ENCODE measurements at places on chromosomes 2 and 18. TPM values are rescaled to one million over a fixed set of nuclear protein-coding genes. Genes with fewer than 3 reads are reported as not detected.

DNA sequence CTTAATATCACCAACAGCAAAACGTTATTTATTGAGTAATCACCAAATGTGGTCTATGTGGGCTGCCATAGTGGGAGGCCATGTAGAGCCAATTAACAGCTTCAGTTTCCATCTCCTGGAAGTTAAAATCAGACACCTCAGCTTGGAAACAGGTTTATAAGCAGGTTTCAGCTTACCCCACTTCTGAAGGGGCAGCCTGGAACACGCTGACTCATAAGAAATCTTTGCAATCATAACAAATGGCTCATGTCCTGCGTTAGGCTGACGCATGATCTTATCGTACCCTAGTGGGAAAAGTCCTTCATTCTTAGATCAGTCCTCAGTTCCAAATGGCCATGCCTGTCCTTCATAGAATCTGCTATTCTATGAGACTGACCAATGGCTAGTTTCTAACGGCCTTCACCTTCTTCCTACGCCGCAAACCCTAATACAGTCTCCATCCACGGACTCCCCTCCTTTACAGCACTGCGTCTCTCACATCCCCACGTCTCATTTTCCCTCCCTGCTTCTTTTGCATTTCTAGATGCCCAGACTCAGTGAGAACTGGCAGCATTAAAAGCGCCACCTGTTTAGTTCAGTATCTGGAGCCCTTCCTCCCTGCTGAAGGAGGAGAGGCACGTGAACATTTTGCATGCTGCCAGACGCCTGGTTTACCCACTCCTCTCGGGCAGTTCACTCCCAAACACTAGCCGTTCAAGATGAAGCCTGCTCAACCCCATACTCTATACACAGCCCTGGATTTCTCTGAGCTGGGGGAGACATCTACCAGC is 24.2 kb upstream of the BZW1 start:
- DNase-seq, result peak; percentile 94

DNA sequence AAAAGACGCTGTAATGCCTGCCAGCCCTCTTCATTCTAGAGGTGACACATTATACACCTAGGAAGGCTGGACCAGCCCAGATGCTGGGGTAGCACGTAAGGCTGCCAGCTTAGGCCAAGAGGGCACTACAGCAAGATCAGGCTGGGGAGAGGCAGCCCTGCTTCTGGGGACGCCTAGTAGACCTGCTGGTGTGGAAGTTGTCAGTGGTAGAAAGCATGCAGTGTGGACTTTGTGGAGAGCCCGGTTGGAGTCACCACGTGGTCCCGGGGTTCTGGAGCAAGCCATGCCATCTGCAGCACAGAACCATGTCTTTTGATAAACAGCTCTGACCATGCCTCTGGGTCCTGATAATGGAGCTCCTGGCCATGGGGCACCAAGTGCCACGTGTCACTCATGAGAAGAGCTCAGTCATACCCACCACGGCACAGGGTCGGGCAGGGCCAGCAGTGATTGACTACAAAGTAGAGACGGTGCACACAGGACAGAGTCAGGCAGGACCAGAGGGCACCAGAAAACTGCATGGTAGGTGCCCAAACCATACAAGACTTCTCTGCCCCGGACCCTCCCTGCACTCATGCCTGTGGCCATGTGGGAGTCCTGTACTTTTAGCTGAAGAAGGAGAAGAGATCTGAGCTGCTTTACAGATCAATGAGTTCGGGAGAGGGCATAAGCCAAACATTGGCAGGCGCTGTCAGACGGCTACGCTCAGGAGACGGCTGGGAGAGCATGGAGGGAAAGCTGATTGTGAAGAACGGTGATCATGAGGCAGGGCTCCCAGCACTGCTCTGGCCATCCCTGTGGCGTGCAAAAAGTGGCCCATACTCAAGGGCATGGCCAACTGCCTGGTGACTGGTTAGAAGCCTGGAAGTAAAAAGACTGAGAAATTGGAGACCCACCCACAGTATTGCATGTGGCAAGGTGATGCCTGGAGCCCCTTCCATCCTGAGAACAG is 114.9 kb downstream of the EIPR1 start:
- no peak for DNase-seq

DNA sequence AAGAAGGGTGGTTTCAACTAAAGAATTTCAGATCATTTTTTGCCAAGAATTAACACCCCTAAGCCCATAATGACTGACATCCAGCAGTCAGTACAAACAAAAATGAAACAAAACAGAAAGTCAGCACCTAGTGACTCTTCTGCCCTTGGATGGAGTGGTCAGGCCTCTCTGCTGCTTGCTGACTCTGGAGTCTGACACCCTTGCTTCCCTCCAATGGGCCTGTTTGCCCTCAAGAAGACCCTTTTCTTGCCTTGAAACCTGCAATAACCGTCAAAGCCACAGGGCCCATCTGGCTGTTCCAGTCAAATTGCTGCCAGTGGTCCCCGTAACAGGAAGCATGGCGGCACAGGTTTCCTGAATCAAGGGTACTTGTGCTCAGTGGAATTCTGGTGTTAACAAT is 27.2 kb upstream of the CYTIP start:
- DNase-seq, result no peak

GRCh38 chr2:11477994-11478393 is 12.0 kb upstream of the E2F6 start:
- peak; percentile 86 for DNase-seq

- DNase-seq, result no peak
These were observed 437.7 kb downstream of the SATB2 start for GRCh38 chr2:199019898-199020507.

GRCh38 chr2:74000666-74001065 is 16.0 kb downstream of the TET3 start:
- no peak for DNase-seq

GRCh38 chr2:219497495-219498279 is 1.0 kb upstream of the GMPPA start:
- peak; percentile 80 for DNase-seq

DNA sequence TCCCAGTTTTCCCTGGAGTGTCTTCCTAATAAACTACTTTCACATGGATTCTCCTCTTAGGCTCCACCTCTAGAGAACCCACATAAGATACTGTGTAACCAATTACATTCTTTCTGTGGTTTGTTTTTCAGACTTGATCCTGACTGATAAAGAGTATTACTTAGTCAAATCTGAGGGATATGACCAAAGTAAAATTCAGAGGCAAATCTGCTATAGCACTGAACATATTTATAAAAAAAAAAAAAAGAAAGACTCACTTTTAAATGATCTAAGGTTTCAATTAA is 13.9 kb downstream of the CKAP2L start:
- no peak for DNase-seq

DNA sequence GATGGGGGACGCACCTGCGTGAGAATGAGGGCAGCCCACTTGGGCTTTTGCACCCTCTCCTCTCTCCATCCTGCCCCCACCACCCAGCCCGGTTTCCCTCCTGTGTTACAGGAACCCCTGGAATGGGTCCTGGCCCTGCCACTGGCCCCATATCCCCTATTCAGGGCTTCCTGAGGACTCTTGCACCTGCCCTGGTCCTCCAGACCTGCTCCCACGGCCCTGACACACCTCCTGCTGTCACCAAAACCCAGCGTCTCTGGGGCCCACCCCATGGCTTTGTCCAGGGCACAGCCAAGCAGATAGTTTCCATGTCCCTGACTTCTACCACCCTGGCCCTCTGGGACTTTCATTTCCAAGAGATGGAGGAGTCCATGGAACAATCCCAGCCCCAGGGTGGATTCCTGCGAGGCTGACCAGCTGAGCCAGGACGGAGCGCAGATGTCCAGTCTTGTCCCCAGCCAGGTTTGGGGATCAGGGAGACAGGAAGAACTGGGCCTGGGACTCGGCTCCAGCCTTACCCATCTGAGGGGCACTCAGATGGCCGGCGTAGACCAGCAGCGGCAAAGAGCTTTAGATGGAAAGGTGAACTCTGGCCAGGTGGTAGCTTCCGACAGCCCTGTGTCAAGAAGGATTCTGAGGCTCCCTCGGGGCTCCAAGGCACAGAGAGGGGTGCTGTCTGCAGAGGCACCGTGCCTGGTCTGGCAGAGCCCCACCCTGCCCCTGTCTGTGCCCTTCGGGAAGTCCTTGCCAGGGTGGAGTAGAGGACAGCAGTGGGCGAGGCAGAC is 12.0 kb downstream of the GPR35 start:
- DNase-seq, result no peak

DNA sequence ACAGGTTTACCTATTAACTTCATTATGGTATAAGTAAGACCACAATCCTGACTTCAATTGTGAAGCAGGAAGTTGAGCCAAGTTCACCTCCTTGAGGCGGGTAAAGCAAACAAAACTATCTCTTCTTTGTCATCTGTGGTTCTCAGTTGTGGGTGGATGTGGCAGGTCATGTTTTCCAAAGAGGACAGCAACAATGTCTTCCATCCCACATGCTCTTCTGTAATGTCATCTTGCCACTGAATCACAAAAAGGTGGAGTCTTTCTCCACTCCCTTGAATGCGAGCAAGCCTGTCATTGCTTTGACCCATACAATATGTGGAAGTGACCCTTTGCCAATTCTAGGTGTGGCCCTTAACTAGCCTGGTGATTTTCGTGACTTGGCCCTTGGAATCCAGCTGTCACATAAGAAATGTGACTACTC is 98.7 kb downstream of the GRB14 start:
- no peak for DNase-seq

GRCh38 chr2:73870084-73870483 is 22.7 kb upstream of the ACTG2 start:
- DNase-seq, result peak; percentile 70

GRCh38 chr18:7908681-7909299 is 341.7 kb downstream of the PTPRM start:
- DNase-seq, result no peak

GRCh38 chr2:166792808-166793207 is 95.5 kb upstream of the XIRP2 start:
- DNase-seq, result no peak

DNA sequence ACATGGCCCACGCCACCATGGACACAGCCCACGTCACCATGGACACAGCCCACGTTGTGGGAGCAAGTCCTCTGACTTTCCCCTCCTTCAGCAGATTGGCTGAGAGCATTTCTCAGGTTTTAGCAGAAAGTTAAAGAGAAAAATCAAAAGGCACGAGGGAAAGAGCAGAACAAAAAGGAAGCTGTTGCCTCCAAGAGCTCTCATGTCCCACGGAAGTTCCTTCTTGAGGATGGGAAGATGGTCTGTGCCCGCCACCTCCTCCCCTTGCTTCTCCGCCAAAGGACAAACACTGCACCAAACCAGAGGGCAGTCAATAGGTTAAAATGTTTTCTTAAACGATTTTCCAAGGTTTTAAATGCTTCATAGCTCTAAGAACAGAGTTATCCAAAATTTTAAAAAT is 148.4 kb downstream of the HDAC4 start:
- no peak for DNase-seq

DNA sequence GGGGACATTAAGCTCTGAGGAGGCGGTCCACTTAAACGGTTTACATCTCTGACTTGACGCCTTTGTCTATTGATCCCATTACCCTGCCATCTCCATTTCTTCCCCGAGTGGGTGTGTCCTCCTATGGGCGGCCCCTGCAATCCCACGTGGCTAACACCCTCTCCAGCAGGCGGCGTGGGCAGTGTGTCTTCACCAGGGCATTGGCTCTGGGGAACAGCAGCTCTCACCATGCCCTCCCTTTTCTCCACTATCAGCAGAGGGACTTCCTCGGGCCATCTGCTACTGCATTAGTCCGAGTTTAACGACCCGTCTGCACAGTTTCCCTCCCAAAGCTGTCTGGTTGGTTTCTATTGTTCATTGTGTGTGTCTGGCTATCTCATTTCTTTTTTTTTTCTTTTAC is 511.9 kb upstream of the NRP2 start:
- no peak for DNase-seq

GRCh38 chr2:170530284-170530745 is 184.8 kb upstream of the SP5 start:
- no peak for DNase-seq

Gene IL36B
- not detected for total RNA-seq

Gene ARHGAP28
- total RNA-seq, result 2.3 TPM

Gene CROCC2
- not detected for total RNA-seq

Gene C2orf66
- under 0.01 TPM for total RNA-seq

Gene GCG
- total RNA-seq, result not detected

Gene RFX8
- 0.13 TPM for total RNA-seq

Gene PASK
- total RNA-seq, result 13.0 TPM

Gene SERPINB10
- total RNA-seq, result not detected

Gene DSG3
- not detected for total RNA-seq

Gene CERS6
- 37.7 TPM for total RNA-seq
